Left colon (tissue), 2 donors: ENCODE measurements at places on chromosomes 5 and 9. TPM values are rescaled to one million over a fixed set of nuclear protein-coding genes. Genes with fewer than 3 reads are reported as not detected.

Gene SIT1
- total RNA-seq, result 0.46 TPM

DNA sequence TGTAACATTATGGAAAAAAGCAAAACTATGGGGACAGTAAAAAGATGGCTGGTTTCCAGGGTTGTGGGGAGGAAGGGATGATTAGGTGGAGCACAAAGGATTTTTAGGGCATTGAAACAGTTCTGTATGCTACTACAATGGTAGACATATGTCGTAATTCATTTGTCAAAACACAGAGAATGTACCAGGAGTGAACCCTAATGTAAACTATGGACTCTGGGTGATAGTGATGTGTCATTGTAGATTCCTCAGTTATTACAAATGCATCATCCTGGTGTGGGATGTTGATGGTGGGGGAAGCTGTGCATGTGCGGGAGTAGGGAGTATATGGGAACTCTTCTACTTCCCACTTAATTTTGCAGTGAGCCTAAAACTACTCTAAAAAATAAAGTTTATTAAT lies 135.0 kb upstream of the GABRP start:
- DNase-seq, result no peak

DNA sequence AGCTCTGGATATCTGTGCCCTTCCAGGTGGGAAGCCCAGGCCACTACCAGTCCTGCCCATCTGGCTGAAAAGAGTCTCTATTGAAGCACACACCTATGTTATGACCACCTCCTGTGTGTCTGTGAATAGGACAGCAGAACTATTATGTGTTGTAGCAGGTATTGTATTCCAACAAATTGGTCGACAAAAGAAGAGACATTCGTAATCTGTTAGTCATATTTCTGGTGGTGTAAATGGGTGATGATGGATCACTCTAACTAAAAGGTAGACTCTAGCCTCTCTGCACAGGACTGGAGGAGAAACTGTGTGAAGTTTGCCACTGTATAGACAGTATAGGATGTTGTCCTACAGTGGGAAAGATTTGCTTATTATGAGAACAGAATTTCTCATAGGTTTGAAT lies 416.1 kb downstream of the TMEM38B start:
- no peak for DNase-seq

Gene ARL10
- total RNA-seq, result 1.0 TPM

Gene ATP6V0E1
- 225 TPM for total RNA-seq

GRCh38 chr9:91055845-91056244 lies 254.2 kb downstream of the SYK start:
- DNase-seq, result no peak

- peak; percentile 34 for DNase-seq
These were observed 130.0 kb downstream of the LHFPL2 start for GRCh38 chr5:78518365-78519197.

DNA sequence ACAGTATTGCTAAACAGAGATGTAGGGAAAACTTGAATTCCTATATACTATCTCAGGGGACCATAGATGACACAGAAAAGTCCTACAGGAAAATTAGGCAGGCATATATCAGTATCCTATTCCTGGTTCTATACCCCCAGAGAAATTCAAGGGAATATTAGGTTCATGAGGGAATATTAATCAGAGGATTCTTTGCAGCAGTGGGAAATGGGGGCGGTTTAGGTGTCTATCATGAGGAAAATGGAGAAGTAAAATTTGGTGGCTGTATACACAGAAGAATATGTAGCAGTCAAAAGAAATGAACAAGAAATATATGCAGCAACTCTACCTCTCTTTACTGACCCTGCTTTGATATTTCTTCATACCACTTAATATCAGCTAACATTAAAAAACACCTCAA lies 20.0 kb downstream of the SPTLC1 start:
- DNase-seq, result no peak

DNA sequence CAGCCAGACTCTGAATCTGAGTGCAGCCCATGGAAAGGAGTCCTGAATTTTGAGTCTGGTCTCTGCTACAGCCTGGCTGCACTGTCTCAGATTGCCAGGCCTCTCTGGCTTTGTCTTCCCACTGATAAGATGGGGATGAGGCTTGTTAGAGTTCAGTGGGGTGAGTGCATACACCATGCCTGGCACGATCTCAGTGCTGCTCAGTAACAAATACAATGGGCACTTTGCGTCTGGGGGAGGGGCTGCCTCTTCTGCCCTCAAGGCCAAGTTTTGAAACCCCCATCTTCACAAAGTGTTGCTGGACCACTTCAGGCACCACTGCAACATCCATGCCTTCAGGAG lies 49.0 kb downstream of the PPARGC1B start:
- DNase-seq, result no peak

Gene FSD1L
- total RNA-seq, result 7.8 TPM

Gene DBH
- total RNA-seq, result not detected

Gene SHOC1
- total RNA-seq, result not detected

DNA sequence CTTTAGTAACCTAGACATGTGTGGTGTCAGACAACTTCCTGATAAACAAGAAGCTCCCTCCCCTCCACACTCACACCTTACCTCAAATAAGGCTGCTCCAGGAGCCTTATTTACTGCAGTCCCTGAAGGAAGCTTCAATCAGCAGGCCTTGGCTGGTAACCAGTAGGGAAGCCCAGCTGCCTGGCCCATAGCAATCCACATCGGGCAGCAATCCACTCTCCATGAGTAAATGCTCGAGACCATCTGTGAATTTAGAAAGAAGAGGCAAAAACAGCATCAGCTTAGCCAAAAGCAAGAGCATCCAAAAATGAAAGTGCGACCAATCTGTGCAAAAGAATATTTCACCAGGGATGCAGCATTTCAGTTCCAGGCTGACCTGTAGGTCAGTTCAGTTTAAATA lies 213.3 kb upstream of the TUSC1 start:
- DNase-seq, result no peak

GRCh38 chr9:123420592-123421111 lies 64.7 kb downstream of the CRB2 start:
- no peak for DNase-seq

- DNase-seq, result no peak
These were observed 45.0 kb upstream of the POMT1 start for GRCh38 chr9:131457746-131458145.

Gene TAS2R1
- total RNA-seq, result not detected

DNA sequence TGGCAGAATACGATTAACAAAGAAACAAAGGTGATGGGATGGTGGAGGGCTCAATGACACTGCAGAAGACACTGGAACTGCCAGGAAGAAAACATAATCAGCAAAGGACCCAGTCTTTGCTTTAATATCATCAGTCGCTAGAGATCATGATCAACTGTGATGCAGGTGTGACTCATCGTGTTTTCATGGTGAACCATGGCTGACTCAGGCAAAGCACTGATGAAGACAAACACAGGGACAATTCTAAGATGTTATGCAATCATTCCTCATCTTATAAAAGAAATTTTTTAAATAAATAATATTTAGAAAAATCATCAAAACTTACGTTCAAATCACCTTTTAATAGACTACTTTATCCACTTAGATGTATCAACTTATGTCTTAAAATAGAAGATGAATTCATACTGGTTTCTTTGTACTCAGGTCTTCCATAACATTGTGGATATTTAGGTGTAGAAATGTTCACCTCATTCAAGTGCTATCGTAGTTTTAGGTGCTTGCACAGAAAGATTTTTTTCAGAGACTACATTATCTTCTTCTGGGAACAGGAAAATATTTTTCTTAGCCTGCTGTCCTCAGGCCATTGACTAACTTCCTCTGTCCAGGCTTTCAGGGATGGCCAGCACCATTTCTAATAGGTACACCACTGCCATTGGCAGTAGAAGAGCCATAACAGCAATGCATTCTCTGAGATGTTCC lies 673.4 kb upstream of the MEF2C start:
- no peak for DNase-seq

- DNase-seq, result no peak
These were observed 43.5 kb downstream of the RMI1 start for GRCh38 chr9:84024041-84024575.

GRCh38 chr9:33024126-33024965 lies 727 bp upstream of the DNAJA1 start:
- peak; percentile 28 for DNase-seq

DNA sequence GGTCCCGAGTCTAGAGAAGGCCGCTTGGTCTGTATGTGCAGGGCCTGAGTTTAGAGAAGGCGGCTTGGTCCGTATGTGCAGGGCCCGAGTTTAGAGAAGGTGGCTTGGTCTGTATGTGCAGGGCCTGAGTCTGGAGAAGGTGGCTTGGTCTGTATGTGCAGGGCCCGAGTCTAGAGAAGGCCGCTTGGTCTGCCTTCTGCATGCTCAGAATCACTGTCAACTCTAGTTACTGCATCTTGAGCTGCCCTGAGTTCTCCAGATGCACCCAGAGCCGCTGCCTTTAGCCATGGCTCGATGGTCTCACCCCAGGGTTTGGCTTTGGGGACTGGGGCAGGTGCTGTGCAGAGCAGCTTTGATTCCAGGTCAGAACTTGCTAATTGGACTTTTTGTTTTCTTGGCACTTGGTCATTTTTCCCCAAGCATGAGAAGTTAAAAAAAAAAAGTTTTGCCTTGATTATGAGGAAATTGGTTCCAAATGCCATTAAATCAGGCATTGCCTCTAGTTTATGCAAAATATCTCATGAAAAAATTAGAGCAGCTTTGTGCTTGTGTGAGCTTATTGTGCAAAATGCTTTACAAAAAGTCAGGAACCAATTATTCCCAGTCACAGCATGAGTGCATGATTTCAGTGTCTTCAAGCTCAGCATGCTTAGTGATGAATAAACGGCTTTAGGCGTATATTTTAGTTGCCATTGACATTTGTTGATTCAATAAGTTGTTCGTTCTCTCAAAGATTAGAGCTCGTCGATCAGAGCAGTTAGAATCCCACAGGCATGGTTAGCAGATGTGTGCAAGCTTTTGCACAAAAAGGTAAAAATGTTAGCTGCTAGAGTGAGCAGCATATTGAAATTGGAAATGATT lies 25.4 kb upstream of the EXOC3 start:
- no peak for DNase-seq

GRCh38 chr5:85000671-85001070 lies 616.0 kb upstream of the EDIL3 start:
- no peak for DNase-seq

DNA sequence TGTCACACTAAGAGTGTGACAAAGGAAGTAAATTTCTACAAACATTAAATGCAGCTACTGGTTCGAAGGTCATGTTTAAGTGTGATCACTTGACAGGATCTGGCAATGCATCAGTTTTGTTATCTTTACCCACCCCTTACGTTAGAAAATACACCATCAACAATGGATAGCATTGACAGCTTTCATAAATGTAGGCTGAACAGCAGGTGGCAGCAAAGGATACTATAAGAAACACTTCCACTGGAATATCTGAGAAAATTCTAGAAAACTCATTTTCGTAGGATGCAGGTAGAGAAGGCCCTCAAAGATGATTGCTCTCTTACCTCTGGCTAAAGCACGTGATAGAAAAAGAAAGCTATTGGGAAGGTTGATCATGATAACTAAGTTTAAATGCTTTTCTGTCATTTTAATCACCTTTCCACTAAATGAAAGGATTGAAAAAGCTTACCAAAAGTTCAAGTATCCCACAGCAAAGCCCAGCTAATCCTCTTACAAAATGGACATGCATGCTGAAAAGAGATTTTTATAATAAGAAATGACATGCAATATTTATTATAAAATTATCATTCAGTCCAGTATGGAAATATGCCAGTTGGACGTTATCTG lies 292.5 kb downstream of the PARP8 start:
- no peak for DNase-seq

Gene SURF2
- 9.5 TPM for total RNA-seq

- no peak for DNase-seq
These were observed 71.8 kb downstream of the EGFLAM start for GRCh38 chr5:38330207-38330606.

DNA sequence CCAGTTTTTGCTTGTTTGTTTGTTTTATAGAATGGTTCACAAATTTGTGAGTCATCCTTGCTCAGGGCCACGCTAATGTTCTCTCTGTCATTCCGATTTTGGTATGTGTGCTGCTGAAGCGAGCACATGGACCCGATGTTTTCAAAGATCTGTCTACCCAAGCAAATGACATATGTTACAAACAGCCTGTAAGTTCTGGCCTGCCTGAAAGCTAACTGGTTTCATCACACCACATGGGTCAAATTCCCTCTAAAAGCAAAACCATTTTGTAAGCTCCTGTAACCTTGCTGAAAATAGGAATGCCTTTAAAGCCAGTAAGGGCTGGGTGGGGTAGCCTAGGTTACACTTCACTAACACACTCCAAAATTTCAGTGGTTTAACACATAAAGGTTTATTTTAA lies 25.4 kb downstream of the DMRT3 start:
- DNase-seq, result no peak
